Activated naive CD4-positive, alpha-beta T cell treated with anti-CD3 and anti-CD28 coated beads, Interleukin-2, amount 10 ng/mL, durations not matched to agents 7 days and 5 days (primary cell): ENCODE measurements at places on chromosomes 4 and X.

GRCh38 chrX:65706041-65706828, 38.8 kb downstream of the MSN start:
- peaks cover 70% of the 10 kb centered on the region for H3K4me1 ChIP-seq
- peak overlapping the region; percentile 89 for H3K27ac ChIP-seq
- DNase-seq, result no peak
- H3K27me3 ChIP-seq, result no peaks in the 10 kb centered on the region

DNA sequence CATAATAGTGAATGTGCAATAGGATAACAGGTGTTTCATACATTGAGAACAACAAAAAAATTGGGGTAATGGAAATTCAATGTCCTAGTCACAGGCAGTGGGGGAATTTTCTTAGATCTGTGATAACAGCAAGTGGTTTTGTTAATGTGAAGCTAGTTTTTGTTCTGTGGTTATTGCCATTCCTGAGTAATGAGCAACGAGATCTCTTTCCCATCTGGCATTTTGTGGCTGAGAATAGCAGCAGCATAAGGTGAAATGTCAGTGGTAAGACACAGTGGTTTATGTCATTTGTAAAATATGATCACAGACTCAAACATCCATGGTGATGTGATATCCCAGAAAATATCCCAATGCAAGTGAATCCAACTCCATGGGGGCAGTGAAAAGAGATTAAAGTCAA, 497.5 kb downstream of the KCNIP4 start:
- no peak overlapping the region for H3K27ac ChIP-seq
- no peaks in the 10 kb centered on the region for H3K27me3 ChIP-seq
- no peaks in the 10 kb centered on the region for H3K36me3 ChIP-seq
- H3K4me1 ChIP-seq, result no peaks in the 10 kb centered on the region

DNA sequence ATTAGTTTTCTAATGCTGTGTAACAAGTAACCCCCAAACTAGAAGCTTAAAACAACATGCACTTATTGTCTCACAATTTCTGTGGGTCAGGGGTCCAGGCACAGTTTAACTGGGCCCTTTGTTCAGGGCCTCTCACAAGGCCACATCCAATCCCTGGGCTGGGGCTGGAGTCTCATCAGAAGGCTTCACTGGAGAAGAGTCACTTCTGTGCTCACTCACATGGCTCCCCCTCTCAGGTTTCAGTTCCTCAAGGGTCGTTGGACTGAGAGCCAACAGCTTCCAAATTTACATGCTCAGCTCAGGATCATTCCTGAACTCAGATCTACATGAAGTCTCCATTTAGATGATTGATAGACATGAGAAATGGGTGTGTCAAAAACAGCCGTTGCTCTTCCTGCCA, 77.1 kb downstream of the EVC start:
- H3K27ac ChIP-seq, result no peak overlapping the region
- H3K36me3 ChIP-seq, result no peaks in the 10 kb centered on the region
- no peak for DNase-seq
- no peaks in the 10 kb centered on the region for H3K4me1 ChIP-seq
- no peaks in the 10 kb centered on the region for H3K27me3 ChIP-seq

DNA sequence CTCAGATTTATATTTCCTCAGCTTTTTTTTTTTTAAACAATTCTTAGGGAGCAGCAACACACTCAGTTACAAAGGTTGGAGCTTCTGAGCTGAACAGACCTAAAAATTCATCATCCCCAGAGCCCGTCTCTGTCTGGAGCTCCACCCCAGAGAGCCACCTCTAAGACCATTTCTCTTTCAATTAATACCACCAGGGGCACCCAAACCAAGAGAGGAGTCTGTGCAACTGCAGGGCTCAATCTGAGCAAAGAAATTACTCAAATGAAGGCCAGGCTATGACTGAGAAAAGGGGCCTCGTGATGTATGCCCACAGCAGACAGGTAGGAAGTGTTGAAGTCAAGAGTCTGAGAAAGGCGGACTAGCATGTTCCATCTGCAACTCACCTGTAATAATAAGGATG, 95.5 kb downstream of the C4orf51 start:
- no peak overlapping the region for H3K27ac ChIP-seq
- no peak for DNase-seq
- H3K4me3 ChIP-seq, result no peak overlapping the region
- H3K36me3 ChIP-seq, result peaks cover 26% of the 10 kb centered on the region
- peaks cover 2% of the 10 kb centered on the region for H3K4me1 ChIP-seq

DNA sequence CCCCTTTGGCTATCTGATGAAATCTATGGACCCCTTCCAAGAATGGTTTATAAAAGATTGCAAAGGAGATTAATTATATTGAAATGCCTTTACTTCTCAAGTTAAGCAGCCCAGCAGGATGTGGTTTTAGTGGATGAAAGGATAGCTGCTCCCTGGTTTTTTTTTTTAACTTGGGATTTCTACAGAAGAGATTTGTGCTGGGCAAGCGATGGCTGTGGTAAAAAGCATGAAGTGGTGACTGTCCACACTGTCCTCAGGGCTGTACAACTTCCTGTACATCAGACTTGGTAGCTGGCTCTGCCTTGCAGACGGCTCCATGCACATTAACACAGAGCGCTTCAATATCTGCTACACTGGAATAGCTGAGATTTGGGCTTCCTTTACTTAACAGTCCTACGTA, 321.7 kb downstream of the DHX15 start:
- H3K4me1 ChIP-seq, result no peaks in the 10 kb centered on the region
- H3K4me3 ChIP-seq, result no peak overlapping the region
- H3K27me3 ChIP-seq, result no peaks in the 10 kb centered on the region
- H3K36me3 ChIP-seq, result no peaks in the 10 kb centered on the region

- H3K27ac ChIP-seq, result peak overlapping the region; percentile 72
- H3K27me3 ChIP-seq, result peaks cover 4% of the 10 kb centered on the region
- peak; percentile 72 for DNase-seq
- H3K4me1 ChIP-seq, result peaks cover 22% of the 10 kb centered on the region
- H3K4me3 ChIP-seq, result no peak overlapping the region
Measured at GRCh38 chr4:87559090-87559837, 30.1 kb upstream of the SPARCL1 start.
